ENCODE measurements at places on chromosomes 16 and 17.

DNA sequence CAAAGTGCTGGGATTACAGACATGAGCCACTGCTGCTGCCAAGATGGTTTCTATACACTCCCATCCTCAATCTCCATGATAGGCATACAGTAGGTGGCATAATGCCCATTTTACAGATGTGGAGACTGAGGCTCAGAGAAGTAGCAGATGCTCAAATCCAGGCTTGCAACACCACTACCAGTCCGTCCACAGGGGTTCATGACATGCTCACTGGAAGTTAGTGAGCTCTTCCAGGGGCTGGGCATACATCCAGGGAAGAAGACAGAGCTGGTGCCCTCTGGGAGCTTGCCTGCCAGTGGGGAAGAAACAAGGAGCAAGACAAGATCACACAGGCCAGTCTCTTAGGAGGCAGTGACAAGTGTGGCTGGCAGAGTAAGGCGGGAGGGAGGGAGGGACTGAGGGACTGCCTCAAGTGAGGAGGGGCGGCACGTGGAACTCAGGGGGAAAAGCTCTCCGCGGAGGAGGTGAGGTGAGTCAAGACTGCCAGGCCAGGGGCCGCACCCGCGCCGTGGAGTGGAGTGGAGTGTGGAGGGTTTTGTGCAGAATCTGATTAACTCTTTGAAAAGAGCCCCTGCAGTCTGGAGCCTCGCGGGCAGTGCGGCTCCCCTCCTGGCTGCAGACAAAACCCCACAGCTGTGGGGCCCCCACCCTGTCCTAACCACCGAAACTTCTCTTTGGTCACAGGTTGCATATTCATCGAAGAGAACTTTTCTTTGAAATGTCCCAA lies 27.9 kb downstream of the SREBF1 start:
- DNase-seq: peak; percentile 56

- peak; percentile 8 for DNase-seq
These were observed 189.1 kb downstream of the HS3ST3B1 start for GRCh38 chr17:14489986-14490385.

DNA sequence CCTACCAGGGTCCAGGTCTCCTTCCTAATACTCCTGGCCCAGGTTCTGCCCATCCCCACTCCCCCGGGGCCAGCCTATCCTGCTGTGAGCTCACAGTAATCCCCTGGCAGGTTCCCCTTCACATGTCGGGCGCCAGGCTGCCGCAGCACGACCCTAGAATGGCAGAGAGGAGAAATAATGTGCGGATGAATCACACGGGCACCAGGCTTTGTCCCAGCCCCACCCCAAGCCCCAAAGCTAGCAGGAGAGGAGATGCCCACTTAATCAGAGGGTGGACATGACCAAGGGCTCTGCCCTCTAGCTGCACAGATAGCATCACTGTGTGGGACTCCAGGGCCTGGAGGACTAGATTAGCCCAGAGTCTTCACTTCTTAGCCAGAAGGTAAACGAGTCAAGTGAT lies 39.5 kb downstream of the ST3GAL2 start:
- no peak for DNase-seq

GRCh38 chr17:14205992-14206461 lies 30.6 kb downstream of the CDRT15 start:
- DNase-seq: peak; percentile 91

- DNase-seq: no peak
These were observed 555.8 kb downstream of the RBFOX1 start for GRCh38 chr16:7888411-7888810.

GRCh38 chr17:9811537-9811936 lies 10.3 kb downstream of the GSG1L2 start:
- DNase-seq: no peak

Measured in mammary epithelial cell (primary cell).